ENCODE measurements at places on chromosomes 1 and 21.

GRCh38 chr21:39502631-39503030 lies 50.9 kb downstream of the SH3BGR start:
- DNase-seq: no peak

- DNase-seq: no peak
These were observed 452.7 kb downstream of the NUF2 start for GRCh38 chr1:163774401-163774945.

GRCh38 chr1:172401892-172402291 lies 18.6 kb upstream of the C1orf105 start:
- no peak for DNase-seq

DNA sequence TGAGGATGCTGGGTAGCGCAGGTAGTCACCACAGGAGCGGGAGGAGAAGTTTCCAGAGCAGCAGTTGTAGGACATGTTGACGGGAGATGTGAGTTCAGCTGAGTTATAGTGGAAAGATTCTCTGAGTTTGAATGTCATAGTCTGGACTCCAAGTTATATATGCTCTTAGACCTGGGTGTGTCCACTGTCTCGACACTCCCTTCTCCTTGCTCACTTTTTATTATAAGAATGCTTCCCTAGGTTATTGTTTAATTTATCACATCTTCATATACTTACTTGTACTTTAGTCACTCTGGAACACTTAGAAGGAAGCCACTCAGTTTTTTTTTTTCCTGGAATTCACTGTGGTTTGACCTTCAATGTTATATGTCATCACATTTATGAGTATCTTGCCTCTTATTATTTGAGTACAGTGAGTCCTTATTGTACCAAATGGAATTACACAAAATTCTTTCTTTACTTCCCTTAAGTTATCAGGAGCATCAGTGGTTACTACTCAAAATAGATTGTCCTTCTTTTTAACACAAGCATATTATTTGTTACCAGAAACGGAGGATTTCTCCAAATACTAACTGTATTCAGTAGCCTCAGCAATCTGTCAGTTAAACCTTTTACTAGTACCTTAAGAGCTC lies at the start of gene KRTAP13-2:
TSS of gene KRTAP13-2 (minus strand) at position 133 of the 632 bp plus-strand sequence. CDS start at position 75, 58 bp downstream.
- DNase-seq: no peak

DNA sequence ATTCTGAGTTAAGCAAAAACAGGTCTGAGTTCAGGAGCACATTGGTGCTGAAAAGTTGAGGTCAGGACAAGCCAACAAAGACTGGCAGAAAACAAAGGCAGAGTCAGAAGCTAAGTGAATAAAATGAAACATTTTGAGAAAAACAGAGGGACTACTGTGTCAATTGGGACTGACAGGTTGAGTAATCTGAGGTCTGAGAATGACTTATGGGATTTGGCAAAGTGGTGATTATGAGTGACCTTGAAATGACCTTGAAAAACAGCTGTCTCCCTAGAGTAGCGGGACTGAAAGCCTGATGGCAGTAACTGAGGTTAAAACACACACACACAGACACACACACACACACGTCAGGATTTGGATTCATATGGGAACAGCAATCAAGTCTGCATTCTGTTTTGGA lies 8.8 kb upstream of the COG2 start:
- no peak for DNase-seq

DNA sequence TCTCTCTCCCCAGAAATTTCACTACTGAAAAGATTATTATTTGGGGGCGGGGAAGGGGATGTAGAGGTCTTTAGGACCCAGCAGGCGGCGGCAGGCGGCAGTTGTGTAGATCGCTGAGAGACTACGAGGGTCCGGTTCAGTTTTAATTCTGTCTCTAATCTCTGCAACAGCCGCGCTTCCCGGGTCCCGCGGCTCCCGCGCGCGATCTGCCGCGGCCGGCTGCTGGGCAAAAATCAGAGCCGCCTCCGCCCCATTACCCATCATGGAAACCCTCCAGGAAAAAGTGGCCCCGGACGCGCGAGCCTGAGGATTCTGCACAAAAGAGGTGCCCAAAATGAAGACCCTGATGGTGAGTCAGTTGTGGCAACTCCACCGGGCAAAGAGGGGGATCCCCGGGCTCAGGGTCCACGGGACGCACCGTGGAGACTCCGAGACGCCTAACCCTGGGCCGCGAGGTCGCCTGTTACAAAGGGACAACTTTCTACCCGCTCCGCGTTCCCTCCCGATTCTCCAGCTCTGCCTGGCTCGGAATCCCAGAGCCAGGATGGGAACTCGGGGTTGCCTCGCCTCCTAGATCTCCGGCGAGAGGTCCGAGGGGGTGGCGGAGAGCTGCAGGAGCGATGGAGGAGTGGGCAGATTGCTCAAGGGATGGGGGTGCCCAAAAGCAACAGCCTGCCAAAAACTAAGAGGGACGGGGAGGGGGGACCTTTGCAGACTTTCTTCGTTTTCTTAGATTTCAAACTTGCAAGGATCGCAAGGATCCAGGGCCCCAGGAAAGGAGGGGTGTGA lies at the start of gene ST6GALNAC5:
TSS of gene ST6GALNAC5 (plus strand) at position 139 of the 789 bp plus-strand sequence.
- DNase-seq: no peak

DNA sequence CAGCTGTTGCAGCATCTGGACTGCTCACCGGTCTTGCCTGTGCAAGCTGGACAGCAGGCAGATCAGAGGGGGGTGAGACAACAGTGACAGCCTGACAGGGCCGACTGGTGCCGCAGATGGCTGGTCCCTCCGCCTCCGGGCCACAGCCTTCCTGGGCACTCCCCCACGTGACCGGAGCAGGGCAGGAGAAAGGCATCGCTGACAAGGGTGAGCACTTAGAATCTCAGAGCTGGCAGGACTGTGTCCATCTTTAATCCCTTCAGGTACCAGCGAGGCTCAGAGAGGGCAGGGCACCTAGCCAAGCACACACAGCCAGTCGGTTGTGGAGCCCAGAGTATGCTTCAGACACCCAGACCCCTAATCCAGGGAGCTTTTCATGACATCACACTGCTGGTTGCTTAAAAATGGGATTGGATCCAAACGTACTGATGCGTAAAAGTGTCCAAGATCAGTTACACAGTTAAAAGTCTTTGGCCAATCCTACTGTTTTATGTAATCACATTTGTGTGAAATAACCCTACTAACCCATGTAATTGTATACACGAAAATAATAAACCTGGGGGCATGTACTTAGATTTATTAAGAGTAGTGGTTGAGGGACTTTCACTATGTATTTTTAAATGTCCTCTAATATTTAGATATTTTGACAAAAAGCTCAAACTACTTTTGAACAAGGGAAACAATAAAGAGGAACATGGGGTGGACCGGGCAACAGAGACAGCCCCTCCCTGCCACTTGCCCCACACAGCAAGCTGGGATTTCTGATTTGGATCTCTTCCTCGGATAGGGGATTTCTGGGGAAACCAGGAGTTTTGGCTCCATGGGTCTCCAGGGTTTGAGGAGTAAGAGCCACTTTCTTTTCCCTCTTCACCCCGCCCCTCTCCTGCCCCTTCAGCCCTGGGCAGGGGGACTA lies 758 bp upstream of the CNTN2 start:
- DNase-seq: no peak

- DNase-seq: peak; percentile 45
These were observed at the start of gene RAVER2 for GRCh38 chr1:64744492-64745180. Gene RAVER2, plus strand, starts transcription at chr1:64745075. Its CDS starts 98 bp downstream, at chr1:64745173.

- no peak for DNase-seq
These were observed 5.9 kb downstream of the MX1 start for GRCh38 chr21:41431788-41432548.

- DNase-seq: no peak
These were observed 52.8 kb upstream of the TBX15 start for GRCh38 chr1:119040906-119041305.

DNA sequence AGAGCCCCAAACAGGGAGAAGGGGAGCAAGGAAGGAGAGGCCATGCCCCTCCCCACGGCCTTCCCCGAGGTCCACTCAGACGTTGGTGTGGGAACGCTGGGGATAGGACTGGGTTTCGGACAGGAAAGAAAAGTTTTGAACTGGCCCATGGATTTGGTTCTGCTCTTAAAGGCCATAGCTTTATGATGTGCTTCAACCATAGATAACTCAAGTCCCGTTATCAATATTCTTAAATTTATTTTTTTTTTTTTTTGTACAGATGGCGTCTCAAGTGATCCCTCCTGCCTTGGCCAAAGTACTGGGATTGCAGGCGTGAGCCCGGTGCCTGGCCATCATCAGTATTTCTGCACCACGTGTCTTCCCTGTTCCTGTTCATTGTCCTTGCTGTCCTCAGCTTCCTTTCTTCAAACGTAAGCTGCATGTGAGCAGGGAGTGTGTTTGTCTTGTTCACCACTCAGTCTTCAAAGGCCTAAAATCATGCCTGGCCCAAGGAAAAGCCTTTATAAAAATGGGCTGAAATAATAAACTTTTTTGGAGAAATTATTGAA lies 820 bp upstream of the KRTAP10-1 start:
- DNase-seq: no peak

DNA sequence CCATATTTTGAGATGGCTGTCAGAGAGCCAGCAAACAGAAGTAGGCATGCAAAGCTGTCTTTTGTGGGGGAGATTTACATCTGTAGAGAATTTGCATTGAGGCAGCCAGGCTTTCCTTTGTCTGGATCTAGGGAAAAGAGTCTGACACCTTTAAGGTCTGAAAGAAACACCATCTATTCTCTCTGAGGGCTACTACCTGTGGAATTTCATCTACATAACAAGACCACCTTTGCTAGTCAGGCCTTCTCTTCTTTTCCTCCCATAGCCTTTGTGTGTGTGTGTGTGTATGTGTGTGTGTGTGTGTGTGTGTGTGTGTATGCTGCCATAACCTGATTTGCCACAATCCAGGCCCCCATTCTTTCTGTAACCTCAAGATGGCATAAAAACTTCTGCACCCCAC lies 28.4 kb upstream of the DMRTB1 start:
- DNase-seq: no peak

- no peak for DNase-seq
These were observed 85.6 kb upstream of the FMN2 start for GRCh38 chr1:240005997-240006650.

DNA sequence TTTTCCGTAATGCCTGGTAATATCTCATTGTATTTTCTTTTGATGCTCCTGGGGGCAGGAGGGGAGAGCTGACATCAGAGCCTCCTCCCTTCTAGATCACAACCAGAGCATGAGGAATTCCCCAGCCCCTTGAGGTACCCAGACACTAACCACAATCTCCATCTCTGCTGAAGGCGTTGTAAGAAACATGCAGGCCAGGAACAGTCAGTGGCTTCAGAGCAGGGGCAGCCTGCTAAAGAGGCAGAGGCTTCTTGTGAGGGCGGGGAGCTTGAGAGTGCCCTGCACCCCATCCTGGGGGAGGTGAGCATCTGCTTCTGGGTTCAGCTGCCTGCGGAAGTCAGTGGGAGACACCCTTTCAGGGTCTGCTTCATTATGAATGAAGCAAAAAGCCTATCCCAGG lies 19.0 kb downstream of the MAPKAPK2 start:
- DNase-seq: peak; percentile 75

DNA sequence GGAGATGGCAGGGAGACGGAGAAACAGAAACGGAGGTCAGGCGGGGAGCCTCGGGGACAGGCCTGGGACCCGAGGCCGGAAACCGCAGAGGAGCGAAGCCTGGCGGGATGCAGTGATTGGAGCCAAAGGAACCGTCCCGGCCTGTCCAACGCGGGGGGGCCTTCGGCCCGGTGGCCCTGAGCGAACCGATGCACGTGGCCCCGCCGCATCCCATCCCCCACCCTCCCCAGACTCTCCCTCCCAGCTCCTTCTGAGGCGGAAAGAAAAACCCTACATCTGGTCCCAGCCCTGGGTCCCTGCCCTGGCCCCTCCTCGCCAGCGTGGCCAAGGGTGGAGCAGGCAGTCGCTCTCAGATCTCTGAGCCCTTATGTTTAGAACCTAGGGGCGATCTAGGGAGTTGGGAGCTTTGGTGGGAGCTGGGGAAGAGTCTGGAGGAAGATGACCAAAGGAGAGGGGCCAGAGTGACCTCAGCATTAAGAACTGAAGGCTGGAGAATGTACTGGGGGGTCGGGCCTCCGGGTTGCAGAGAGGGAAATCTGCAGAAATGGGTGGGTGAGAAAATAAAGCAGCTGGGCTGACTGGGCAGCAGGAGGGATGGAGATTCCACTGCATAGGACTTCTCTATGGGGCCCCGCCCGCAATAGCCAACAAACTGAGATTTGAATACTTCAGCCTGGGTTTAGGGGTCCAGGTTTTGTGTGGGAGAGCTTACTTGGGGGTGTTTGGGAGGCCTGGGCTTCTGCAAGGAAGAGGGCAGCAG lies 1.5 kb upstream of the CRABP2 start:
- DNase-seq: no peak

GRCh38 chr1:218880484-218881060 lies 293.1 kb upstream of the LYPLAL1 start:
- DNase-seq: no peak

All from T-helper 2 cell treated with Interferon-gamma antibody and Interleukin-4, amounts not matched to agents 5 μg/mL and 100 μg/mL, for 36 hours (primary cell).